Stimulated activated CD4-positive, alpha-beta T cell treated with anti-CD3 and anti-CD28 coated beads, Interleukin-4, amount 100 ng/mL, for 1 hour (primary cell): ENCODE measurements at places on chromosomes 1 and 21.

DNA sequence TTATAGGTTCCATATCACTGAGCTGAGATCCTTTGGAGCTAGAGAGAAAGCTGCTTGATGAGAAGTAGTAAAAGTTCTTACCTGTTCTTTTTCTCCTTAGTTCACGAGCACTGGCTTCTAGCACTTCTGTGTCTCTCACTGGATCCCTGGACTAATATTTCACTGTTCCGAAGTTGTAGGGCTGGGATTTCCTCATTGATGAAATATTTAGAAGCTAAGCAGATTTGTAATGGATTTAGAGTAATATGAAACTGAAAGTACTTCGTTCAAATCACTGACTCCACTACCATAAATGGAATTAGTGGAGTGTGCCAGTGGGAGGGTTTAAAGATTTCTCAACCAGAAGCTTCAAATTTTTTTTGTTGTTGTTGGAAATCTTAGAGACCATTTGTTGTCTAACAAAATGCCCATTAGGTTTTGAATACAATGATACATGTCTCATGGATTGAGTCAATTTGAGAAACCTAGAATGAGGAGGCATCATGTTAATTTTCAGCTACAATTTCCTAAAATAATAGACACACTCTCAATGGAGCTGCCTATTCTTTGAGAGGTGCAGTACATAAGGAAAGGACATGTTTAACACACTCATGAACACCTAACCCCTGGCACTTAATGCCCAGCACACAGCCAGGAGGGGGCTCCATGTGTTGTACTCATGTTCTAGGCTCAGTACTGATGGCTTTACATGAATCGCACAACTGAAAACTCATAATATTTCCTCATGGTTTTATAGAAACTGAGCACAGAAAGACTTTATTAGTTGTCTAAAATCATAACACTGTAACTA lies at the start of gene GBP1:
GBP1 (minus strand) TSS at position 130 of the 790 bp plus-strand sequence. CDS start 1,974 bp downstream, outside the sequence.
- no peak for DNase-seq

GRCh38 chr1:7298145-7298544 lies 473.0 kb upstream of the VAMP3 start:
- DNase-seq: no peak

DNA sequence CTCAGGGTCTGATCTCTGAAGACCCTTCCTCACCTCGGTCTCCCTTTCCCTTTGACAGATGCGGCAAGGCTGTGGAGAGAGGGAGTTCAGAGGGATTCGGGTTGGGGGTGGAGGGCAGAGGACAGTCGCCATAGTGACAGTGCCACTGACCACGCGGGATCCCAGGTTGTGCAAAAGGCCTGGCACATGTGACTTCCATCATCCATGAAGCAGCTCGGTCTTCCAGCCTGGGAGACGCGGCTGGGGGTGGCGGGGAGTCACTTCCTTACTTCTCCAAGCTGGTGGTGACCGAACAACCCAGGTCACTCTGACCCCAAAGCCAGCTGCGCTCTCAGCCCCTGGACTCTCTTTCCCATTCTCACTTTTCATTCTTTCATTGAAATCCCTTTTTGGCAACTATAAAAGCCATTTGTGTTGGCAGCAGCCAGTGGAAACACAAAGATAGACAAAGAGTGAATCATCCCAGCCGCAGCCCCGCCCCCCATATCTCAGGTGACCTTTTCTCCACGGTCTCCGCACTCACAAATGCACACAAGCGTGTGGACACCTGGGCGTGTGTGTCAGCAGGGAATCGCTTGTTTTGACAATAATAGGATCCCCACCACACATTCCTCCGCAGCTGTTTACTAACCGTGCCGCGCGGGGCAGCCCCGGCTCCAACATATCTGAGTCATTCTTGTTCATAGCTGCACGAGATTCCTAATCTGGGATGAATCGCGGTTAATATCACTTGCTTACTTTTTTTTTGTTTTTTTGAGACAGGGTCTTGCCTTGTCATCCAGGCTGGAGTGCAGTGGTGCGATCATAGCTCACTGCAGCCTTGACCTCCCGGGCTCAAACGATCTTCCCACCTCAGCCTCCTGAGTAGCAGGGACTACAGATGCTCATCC lies 68.3 kb downstream of the DHRS3 start:
- DNase-seq: peak; percentile 29

- no peak for DNase-seq
Measured at GRCh38 chr1:37725851-37726613, 33.7 kb downstream of the CDCA8 start.

DNA sequence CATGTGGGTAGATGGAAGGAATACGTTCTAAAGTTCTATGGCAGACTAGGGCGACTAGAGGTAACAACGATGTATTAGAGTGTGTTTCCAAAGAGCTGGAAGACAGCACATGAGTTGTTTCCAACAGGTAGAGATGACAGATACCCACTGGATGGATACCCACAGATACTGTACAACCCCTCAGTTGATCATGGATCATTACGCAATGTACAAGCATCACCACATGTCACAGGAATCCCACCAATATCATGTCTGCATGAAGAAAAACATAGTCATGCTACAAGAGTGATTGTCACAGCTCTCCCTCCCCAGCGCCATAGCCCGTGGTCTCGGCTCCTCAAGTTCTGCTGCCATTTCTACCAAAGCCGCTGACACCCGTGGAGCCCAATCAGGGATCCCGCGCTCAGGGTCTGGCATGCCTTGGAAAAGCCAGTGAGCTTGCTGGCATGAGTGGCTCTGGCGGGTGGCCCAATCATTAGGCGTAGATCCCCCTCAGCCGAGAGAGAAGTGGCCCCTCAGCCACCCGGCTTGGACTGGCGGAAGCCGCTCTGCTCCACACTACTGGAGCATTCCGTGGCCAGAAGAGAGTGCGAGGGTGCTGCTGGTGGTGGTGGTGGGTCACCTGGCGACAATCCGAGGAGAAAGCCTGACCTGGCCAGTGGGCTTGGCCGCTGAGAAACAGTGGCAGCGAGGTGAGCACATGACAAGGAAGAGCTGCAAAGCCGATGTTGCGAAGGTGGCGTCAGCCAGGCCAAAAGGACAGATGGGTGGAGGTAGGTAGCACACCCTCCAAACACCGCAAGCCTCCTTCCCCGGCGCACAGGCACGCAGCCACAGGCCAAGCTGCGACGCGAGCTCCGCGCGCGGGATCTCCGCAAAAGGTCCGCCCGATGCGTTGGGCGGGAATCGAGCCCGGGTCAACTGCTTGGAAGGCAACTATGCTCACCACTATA lies 65.7 kb upstream of the FCGR2A start:
- DNase-seq: peak; percentile 23

GRCh38 chr21:46605767-46606426 lies 1.0 kb upstream of the S100B start:
- peak; percentile 19 for DNase-seq

- no peak for DNase-seq
Measured at GRCh38 chr1:62964141-62964540, 180.2 kb downstream of the ATG4C start.
